Epithelial cell of proximal tubule (primary cell): ENCODE measurements at places on chromosomes 5 and 9. TPM values are rescaled to one million over a fixed set of nuclear protein-coding genes. Genes with fewer than 3 reads are reported as not detected.

Gene ADAMTS12
- 2.1 and 3.3 TPM in 2 replicates for total RNA-seq

Gene PCDHB11
- total RNA-seq, result 0.06 and 0.07 TPM in 2 replicates

Gene LCN6
- total RNA-seq, result not detected in 2 replicates

Gene GIN1
- total RNA-seq, result 3.4 and 5.0 TPM in 2 replicates

Gene STK32A
- total RNA-seq, result 0.63 TPM in 1 of 2 replicates, not detected in the other

Gene NUTM2G
- total RNA-seq, result not detected in 2 replicates

Gene HTR4
- total RNA-seq, result not detected in 2 replicates

Gene ROPN1L
- total RNA-seq, result 1.1 TPM in 1 of 2 replicates, not detected in the other

Gene TERT
- 0.07 TPM in 1 of 2 replicates, not detected in the other for total RNA-seq

Gene PAEP
- not detected in 2 replicates for total RNA-seq

Gene EGFLAM
- total RNA-seq, result 0.17 and 1.2 TPM in 2 replicates

Gene CCT5
- total RNA-seq, result 610 and 905 TPM in 2 replicates

Gene ZBTB5
- total RNA-seq, result 6.3 and 7.5 TPM in 2 replicates

Gene ZNF462
- total RNA-seq, result 8.8 and 22.1 TPM in 2 replicates

Gene ZNF454
- total RNA-seq, result 0.87 and 1.7 TPM in 2 replicates
